H4 (cell line): ENCODE measurements at places on chromosomes 2 and 18. TPM values are rescaled to one million over a fixed set of nuclear protein-coding genes. Genes with fewer than 3 reads are reported as not detected.

Gene XDH
- total RNA-seq, result 0.33 and 1.2 TPM in 2 replicates

Gene ELMOD3
- 14.3 and 14.6 TPM in 2 replicates for total RNA-seq

Gene CRYBA2
- not detected in 2 replicates for total RNA-seq

Gene PROKR1
- not detected in 2 replicates for total RNA-seq

Gene MC2R
- not detected in 2 replicates for total RNA-seq

Gene SLC5A7
- total RNA-seq, result not detected in 2 replicates

Gene LRP2
- 0.10 and 0.29 TPM in 2 replicates for total RNA-seq

Gene ANKRD30BL
- total RNA-seq, result not detected in 2 replicates

DNA sequence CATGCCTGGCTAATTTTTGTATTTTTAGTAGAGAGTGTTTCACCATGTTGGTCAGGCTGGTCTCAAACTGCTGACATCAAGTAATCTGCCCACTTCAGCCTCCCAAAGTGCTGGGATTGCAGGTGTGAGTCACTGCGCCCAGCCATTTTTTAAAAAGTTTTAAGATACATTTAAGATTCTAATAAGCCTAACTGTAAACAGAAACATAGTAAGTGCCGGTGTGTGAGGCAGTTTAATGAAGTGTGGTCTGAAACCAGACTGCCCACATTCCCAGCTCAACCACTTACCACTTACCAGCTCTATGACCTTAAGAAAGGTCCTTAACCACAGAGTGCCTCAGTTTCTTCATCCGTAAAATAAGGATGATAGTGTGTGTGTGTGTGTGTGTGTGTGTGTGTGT is 42.4 kb downstream of the TMEM237 start:
- peak; percentile 34 for DNase-seq

DNA sequence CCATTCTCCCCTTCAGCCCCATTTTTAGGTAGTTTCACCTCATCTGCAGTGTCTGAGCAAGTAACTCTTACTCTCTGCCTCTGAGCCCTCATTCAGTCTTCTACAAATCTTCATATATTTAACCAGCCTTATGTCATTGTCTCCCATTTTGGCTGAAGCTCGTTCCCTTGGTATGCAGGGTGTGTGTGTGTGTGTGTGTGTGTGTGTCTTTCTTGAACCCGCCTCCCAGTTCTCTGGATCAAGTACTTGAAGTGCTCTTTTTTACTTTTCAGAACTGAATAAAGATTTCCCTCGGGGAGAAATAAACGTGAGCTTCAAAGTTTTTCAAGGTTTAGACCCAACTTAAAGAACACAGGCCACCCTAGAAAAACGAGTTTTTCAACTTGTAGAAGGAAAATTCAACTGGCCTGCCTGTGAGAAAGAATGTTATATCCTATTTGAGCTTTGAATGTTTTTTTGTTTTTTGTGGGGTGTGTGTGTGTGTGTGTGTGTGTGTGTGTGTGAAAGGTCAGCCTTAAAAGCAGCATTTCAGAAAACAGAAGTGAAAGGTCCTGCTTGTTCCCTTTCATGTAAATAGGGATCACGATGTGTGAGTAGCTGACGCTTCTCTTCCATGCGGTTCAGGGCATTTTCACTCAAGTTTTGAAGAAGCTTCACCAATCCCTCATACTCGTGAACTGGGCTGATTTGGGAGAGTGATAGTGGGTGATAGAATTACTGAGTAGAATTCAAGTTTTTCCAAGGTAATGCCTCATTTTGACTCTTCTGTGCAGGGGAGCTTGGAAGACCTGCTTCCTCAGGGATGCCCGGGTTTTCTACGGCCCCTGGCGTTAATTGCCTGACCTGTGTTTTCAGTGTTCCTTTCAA is 50.6 kb upstream of the EML6 start:
- no peak for DNase-seq

DNA sequence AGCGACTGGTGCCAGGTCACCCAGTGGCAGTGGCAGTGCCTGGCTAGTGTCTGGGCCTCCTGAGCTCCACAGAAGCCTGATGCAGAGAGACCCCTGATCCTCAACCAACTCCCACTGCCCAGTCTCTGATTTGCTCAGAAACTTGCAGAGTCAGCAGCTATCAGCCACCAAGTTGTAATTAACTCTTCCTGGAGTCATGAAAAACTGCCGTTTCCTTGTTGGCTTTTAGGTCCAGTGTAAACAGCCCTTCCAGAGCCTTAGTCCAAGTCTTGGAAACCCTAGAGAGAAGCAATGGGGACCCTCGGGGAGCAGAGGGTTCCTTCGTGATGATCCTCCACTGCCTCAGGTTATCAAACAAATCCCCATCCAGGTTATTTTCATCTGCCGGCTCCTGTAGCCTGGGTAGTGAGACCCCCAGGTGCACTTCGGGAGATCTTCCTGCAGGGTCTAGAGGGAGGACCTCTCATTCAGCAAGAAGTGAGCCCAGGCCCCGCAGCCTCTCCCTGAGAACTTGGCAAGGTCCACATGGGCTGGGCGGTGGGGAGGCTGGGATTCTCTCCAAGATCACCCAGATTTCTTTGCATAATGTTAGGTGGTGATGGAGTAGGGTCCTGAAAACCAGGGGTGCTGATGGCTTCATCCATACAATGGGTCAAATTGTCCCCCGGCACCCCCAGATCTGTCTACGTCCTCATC is 137.7 kb upstream of the HDAC4 start:
- DNase-seq, result no peak

GRCh38 chr2:48320742-48321141 is 209.2 kb upstream of the STON1 start:
- no peak for DNase-seq

- peak; percentile 40 for DNase-seq
These were observed 117.6 kb downstream of the FAM124B start for GRCh38 chr2:224284134-224284946.

DNA sequence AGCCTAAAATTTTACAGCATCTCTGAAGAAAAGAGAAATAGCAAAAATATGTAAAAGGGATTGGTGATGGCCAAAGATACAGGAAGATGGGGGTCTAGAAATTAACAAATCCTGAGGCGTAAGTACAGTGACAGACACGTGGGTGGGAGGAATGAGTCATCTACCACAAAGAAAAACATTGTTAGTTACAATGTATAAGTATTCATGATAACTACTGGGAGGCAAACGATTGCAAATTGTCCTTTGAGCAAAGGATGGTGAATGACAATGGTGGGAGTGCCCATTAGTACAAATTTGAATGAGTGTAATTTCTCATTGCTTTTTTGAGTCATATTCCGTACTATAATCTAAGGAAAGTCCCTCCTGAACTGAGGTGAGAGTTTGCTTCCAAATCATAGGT is 809.0 kb upstream of the FAM98A start:
- no peak for DNase-seq

DNA sequence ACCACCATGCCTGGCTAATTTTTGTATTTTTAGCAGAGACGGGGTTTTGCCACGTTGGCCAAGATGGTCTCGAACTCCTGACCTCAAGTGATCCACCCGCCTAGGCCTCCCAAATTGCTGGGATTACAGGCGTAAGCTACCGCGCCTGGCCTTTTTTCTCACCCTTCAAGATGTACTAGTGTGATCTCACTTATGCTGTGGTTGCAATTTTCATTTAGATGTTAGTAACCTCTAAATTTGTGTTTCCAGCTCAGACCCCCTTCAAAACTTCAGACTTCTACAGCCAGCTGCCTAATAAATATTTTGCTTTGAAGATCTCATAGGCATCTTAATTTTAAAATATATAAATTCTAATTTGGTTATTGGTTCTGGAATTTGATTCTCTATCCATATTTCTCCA is 8.0 kb downstream of the SLC38A11 start:
- no peak for DNase-seq

- DNase-seq, result peak; percentile 78
These were observed 24.5 kb downstream of the RTTN start for GRCh38 chr18:70181015-70181414.

DNA sequence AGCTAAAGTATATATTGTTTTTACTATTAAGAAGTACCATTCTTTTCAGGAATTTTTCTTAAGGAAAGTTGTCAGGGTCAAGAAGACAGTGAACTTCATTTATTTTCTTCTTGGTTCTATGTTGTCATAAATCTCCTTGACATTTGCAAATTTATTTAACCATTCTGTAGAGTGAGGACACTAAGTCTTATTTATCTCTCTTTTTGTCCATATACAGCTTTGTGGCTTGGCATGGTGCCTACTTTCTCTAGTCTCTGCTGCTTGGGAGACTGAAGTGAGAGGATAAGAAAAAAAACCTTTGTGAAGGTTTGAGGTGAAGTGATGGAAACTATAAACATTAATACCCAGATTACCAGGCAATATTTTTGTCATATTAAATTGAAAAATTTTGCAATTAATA is 1389.4 kb downstream of the SUCLG1 start:
- DNase-seq, result peak; percentile 9

GRCh38 chr18:58928386-58928785 is 63.7 kb downstream of the ZNF532 start:
- DNase-seq, result no peak

DNA sequence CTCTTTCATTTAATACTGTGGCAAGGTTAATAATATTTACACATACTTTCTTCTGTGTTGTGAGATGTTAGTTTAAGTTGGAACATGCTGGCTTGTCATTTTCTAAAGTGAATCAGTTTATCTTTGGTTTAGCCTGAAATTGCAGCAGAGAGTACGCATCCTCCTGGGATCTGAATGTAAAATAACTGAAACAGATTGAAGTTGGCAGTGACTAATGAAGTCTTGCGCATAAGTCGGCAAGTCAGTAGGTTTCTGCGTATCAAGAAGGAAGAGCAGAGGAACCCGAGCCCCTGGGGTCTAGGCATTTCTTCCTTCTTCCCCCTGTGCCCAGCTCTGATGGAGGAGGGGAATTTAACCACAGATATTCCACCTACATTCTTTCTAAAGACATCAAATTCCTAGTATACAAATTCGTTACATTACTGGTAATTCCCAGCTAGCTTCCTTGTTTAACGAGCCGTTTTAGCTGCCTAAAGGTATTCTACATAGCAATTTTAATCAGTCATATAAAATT is 392.1 kb upstream of the RAB12 start:
- no peak for DNase-seq

- DNase-seq, result no peak
These were observed 98.8 kb upstream of the TAF1B start for GRCh38 chr2:9744256-9745004.

GRCh38 chr2:160299540-160299939 is 99.5 kb upstream of the ITGB6 start:
- no peak for DNase-seq

DNA sequence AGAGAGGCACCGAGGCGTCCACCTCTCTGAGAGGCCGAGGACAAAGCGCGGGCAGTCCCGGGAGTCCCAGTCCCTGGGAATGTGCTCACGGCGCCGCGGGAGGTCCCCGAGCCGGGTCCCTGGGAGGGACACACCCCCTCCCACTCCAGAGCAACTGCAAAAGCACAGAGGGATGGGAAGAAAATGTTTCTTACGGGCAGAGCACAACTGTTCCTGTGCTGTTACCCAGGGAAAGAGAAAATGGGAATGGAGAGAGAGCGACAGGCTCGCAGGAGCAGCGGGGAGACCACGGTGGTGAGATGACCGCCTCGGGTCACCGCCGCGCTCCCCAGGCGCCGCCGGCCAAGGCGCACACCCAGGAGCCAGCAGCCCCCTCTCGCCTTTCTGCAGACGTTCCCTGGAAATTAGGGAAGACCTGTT is 1.2 kb upstream of the BCL11A start:
- DNase-seq, result peak; percentile 30

DNA sequence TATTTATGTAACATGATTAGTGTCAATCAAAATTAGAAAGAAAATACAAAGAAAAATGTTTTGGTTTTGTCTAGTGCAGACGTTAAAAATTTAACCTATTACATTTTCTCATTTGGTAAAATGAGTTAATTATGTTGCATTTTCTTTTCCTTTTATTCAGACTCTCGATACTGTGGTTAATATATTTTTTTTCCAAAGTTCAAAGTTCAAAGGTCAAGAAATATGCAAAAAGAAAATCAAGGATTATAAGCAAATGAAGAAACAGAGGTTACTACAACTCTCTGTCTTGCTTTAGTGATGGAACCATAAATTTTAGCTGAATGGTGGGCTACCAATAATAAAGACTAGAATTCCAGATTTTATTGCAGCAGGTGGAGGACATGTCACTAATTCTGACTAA is 133.3 kb upstream of the TFPI start:
- no peak for DNase-seq

DNA sequence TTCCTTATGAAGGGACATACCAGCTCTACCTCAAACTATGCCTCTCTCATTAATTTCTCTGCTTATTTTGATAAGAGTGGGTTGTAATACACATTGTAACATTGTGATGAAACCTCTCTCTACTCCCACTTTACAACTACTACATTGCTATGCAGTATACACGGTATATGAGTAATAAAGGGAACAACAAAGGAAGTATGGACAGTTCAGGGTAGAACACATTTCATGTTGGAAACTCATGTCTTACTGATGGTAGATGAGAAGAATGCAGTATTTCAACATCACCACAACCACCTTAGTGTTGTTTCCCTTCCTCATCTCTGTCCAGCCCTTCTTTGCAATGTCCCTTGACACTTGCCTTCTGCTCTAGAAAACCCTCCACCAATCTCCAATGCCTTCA is 515.9 kb upstream of the CELF4 start:
- DNase-seq, result no peak

GRCh38 chr2:111909079-111909478 is 10.7 kb downstream of the MERTK start:
- no peak for DNase-seq

GRCh38 chr2:152716805-152717227 is 445 bp downstream of the PRPF40A start:
- peak; percentile 19 for DNase-seq

DNA sequence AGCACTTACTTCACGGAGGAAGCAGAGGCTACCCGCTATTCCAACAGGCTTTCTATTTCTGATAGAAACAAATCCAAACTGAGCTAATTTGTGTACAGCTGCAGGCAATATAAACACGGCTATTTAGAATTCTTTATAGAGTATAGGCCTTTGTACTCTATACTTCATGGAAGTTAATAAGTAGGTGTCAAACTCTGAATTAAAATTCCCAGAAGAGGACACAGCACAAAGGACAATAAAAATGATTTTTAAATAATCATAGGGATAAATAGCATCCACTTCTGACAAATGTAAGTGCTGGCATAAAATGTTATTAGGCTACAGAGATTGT is 261.5 kb downstream of the AFF3 start:
- no peak for DNase-seq

GRCh38 chr2:173427887-173428668 is 73.4 kb downstream of the CDCA7 start:
- peak; percentile 57 for DNase-seq

- DNase-seq, result no peak
These were observed 261.4 kb downstream of the TWIST2 start for GRCh38 chr2:239109041-239109927.

DNA sequence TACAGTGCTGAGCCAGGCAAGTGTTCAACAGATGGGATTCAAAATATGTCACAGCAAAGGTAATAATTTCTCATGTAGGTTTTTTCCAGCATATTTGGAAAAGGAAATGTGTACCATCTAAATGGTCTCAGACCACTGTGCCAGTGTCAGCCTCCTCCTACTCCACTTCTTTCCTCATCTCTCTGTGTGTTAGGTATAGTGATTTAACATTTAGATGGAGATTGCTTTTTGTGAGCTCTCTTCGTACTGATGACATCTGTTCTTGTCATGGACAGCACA is 80.9 kb upstream of the TSPYL6 start:
- no peak for DNase-seq
